ENCODE measurements at places on chromosomes 4 and X. TPM values are rescaled to one million over a fixed set of nuclear protein-coding genes. Genes with fewer than 3 reads are reported as not detected.

- DNase-seq: no peak
These were observed 84.6 kb upstream of the GPR34 start for GRCh38 chrX:41604177-41604576.

GRCh38 chr4:187118602-187119120 lies 395.0 kb upstream of the FAT1 start:
- no peak for DNase-seq

GRCh38 chr4:2365054-2365912 lies 53.2 kb downstream of the ZFYVE28 start:
- DNase-seq: no peak

- DNase-seq: peak; percentile 81
These were observed 28.7 kb upstream of the RBMX start for GRCh38 chrX:136909119-136909705.

DNA sequence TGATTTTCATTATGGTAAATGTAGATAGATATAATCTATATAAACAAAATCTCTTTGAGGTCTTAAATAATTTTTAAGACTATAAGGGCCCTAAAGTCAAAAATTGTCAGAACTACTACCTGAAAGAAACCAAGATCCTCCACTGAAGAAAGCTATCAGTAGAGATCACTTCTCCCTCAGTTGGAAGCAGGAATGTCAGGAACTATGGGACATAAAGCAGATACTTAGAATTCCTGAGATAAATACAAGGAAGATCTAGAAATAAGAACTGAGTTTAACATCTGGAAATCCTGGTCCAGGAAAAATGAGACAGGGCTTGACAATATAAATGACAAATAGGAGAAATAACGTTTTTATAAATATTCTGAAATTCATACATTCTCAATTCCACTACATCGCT lies 97.2 kb downstream of the ADAMTS3 start:
- DNase-seq: no peak

- no peak for DNase-seq
These were observed 107.3 kb downstream of the PTTG2 start for GRCh38 chr4:38067499-38067898.

GRCh38 chrX:148871422-148872160 lies 371.2 kb downstream of the AFF2 start:
- DNase-seq: no peak

- no peak for DNase-seq
These were observed 1081.5 kb upstream of the TENM3 start for GRCh38 chr4:181161669-181162068.

- no peak for DNase-seq
These were observed 456.2 kb downstream of the FAT4 start for GRCh38 chr4:125770814-125771398.

DNA sequence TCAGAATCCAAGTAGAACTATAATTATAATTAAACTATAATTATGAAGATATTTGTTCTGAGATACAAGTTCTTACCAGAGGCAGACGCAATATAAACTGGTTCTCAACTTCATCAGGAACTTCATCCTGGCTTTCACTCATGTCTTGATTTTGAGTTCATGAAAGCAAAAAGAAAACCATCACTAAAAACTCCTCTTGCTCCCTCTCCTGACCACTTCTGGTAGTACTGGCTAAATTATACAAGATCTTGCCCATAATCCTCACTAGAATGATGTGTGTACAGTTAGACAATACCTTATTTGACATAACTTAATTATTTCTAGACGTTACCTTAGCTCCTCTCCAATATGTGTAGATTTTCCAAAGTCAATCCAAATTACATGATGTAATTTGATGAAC lies 3.7 kb downstream of the TAF7L start:
- no peak for DNase-seq

DNA sequence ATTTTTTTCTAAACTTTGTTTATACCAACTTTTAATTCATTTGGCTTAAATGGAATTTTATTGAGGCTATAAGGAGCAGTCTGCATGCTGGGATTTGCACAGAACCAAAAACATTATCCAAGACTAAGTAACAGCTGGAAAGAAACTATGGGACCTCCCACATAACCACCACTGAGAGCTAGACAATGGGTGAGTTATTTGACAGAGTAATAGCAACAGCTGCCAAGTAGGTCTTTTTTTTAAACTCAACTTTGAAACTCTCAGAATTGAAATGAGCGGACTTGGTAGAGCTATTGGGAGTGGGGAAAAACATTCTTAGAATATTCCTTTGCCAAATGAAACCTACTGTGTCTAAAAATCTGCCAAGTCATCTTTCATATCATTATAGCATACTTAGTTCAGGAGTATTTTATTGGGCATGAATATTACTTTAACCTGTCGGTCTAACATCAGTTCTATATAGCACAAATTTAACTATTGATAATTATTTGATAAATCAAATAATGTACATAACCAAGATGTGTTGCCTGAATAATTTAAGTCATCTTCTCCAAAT lies 1428.0 kb downstream of the PCDH7 start:
- no peak for DNase-seq

- no peak for DNase-seq
These were observed 24.9 kb downstream of the RHOH start for GRCh38 chr4:40221744-40222143.

- no peak for DNase-seq
These were observed 226.8 kb downstream of the COL25A1 start for GRCh38 chr4:109075621-109076020.

- DNase-seq: no peak
These were observed 821.1 kb downstream of the PCDH19 start for GRCh38 chrX:99588936-99589335.

DNA sequence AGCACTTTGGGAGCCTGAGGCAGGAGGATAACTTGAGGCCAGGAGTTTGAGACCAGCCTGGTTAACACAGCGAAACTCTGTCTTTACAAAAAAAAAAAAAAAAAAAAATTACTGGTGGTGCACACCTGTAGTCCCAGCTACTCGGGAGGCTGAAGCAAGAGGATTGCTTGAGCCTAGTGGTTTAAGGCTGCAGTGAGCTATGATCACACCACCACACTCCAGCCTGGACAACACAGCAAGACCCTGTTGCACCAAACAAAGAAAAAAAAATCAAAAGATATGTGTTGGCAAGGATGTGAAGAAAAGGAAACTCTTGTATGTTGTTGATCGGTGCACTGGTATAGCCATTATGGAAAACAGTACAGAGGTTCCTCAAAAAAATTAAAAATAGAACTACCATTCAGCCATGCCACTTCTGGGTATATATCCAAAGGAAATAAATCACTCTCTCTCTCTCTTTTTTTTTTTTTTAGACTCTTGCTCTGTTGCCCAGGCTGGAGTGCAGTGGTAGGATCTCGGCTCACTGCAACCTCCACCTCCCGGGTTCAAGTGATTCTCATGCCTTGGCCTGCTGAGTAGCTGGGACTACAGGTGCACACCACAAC lies 15.2 kb downstream of the SH3D19 start:
- DNase-seq: no peak

GRCh38 chr4:177596035-177596434 lies 153.8 kb upstream of the AGA start:
- DNase-seq: peak; percentile 56

- DNase-seq: no peak
These were observed 300.5 kb downstream of the TRIML1 start for GRCh38 chr4:188439641-188440311.

- no peak for DNase-seq
These were observed 290.5 kb upstream of the TEX13C start for GRCh38 chrX:125029131-125029530.

The MTNR1A gene
- not detected for total RNA-seq

The PPP1R3F gene
- total RNA-seq: 14.4 TPM

The SFRP2 gene
- total RNA-seq: not detected

The MAGEA4 gene
- not detected for total RNA-seq

The SCRG1 gene
- not detected for total RNA-seq

The PPP1R2C gene
- not detected for total RNA-seq

The TKTL1 gene
- 1.1 TPM for total RNA-seq

The PAGE5 gene
- total RNA-seq: 0.47 TPM

The MAGEA9B gene
- total RNA-seq: not detected

The PSAPL1 gene
- total RNA-seq: not detected

The ENPEP gene
- 0.54 TPM for total RNA-seq

The STAP1 gene
- 32.4 TPM for total RNA-seq

The SSX1 gene
- not detected for total RNA-seq
